ENCODE measurements at places on chromosomes 3 and 15. TPM values are rescaled to one million over a fixed set of nuclear protein-coding genes. Genes with fewer than 3 reads are reported as not detected.

DNA sequence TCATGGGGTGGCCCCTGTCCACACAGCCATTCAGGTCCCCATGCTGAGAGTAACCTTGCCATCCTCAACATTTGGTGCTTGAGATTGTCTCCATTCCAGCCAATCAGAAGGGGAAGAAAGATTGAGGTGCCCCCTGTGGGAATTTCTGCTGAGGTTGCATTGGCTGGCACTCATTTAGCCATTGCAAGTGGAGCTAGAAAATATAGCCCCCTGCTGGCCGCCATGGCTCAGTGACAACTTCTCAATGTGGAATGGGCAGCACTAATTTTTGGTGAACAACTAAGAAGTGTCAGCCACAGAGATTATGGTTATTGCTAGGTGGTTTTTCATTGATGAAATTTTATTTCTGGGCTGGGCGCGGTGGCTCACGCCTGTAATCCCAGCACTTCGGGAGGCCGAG is 22.0 kb downstream of the COL6A6 start:
- no peaks in the 10 kb centered on the region for H3K4me1 ChIP-seq
- H3K4me3 ChIP-seq = no peak overlapping the region
- DNase-seq = no peak
- H3K27me3 ChIP-seq = no peaks in the 10 kb centered on the region
- H3K36me3 ChIP-seq = no peaks in the 10 kb centered on the region

DNA sequence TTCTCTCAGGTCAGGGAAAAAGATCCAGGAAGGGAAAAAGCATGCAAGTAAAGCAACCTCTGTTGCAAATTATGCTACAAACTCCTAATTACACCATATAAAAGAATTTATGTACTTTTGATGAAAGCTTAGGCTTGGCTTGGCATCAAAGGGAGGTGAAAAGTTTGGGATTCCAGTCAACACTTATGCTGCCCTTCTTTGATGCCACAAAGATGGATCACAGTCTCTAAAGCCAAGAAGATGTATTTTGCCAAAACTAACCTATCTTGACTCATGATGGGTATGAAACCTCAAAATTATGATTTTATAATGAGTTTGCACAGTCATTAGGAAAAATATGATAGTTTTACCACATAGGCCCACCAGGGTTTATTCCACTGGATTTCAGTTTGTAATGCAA is 101.0 kb upstream of the CCDC80 start:
- H3K4me1 ChIP-seq = peaks cover 4% of the 10 kb centered on the region
- H3K36me3 ChIP-seq = no peaks in the 10 kb centered on the region
- no peaks in the 10 kb centered on the region for H3K27me3 ChIP-seq
- no peak overlapping the region for H3K27ac ChIP-seq
- H3K4me3 ChIP-seq = no peak overlapping the region

GOLGA6L4 gene
- total RNA-seq = 0.50 TPM

TCF12 gene
- total RNA-seq = 108 TPM

TASOR gene
- total RNA-seq = 59.8 TPM

PROK2 gene
- total RNA-seq = 0.29 TPM

SPTSSB gene
- total RNA-seq = 0.13 TPM

Measured in esophagus muscularis mucosa (tissue), 4 donors.